Neural progenitor cell (in vitro differentiated cells): ENCODE measurements at places on chromosomes 5 and 9.

DNA sequence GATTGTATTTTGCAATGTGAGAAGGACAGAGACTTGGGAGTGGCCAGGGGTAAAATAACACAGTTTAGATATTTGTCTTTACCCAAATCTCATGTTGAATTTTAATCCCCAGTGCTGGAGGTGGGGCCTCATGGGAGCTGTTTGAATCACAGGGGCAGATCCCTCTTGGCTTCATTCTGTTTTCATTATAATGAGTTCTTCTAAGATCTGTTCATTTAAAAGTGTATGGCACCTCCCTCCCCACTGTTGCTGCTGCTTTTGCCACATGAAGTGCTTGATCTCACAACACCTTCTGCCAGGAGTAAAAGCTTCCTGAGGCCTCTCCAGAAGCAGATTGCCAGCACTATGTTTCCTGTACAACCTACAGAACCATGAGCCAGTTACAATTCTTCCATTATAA is 28.1 kb downstream of the COX7C start:
- DNase-seq: no peak

DNA sequence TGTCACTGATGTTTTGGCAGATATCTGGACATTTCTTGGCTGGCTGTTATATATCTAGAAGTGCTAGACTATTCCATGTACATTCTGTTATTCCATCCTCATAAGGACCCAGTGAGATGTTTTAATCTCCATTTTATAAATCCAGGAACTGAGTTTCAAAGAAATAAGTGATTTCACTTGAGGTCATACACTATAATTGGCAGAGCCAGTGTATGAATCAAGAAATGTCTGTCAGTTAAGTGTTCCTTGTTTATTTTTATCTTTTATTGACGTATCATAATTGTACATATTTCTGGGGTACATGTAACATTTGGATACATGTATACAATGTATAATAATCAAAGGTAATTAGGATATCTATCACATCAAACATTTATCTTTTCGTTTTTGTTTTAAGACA is 338.3 kb upstream of the KLF4 start:
- no peak for DNase-seq

DNA sequence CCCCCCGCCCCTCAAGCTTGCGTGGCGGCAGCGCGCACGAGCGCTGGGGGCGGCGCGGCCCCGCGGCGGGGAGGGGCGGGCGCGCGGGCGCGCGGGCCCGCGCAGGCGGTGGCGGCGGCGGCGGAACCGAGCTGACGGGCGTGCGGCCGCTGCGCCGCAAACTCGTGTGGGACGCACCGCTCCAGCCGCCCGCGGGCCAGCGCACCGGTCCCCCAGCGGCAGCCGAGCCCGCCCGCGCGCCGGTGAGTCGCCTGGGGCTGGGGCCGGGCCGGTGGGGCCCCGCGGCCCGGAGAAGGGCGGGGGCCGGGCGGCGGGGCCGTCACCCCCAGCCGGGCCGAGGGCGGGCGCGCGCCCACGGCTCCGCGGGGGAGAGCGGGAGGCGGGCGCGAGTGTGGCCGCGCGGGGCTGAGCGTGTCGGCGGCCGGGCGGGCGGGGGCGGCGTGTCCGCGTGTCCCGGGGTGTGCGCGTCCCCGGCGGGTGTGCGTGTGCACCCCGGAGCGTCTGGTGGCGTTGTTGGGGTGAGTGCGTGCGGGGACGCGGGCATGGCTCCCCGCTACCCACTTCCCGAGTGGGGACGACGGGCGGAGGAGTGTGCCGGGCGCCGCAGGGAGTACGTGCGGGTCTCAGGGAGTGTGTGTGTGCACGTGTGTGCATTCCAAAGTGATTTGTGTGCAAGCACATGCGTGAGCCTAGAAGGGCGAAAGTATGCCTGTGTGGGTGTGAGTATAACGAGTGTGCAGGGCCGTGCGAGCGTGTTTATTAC is at the start of gene NEK6:
Gene NEK6, plus strand, starts transcription at position 106 of the 763 bp plus-strand sequence. CDS start 44,016 bp downstream, outside the sequence.
- peak; percentile 63 for DNase-seq

DNA sequence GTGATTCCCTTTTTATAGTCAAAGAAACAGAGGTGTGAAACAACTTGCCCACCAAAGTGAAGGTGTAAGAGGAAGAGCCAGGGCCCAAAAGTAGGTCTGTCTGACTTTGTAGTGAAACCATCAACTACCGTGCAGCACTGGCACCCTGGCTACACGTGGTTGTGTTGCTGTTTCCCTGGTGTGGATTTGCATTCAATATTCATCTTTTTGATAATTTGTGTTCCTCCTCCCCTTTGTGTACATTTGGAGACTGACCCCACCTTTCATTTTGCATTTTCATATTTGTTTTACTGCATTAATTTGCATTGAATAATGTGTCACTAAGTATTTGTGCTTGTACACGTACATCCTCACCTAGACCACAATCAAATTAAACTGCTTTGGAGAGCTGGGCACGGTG is 873.8 kb upstream of the WWC1 start:
- no peak for DNase-seq

DNA sequence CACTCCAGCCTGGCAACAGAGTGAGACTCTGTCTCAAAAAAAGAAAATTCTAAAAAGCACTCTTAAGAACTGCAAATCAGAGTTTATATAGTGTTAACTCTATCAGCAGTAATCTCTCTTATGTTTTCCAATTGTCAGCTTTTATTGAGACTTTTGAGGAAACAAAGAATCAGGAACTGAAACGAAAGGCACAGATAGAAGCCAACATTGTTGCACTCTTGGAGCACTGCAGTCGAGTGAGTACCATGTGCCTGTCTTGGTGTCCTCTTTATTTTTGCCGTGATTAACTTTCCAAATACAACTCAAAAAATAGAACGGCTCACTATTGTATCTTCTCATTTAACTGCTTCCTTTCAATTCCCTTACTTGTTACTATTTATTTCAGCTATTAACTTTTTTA is 41.7 kb upstream of the LRRC19 start:
- DNase-seq: no peak

GRCh38 chr9:77023726-77024125 is 4.3 kb downstream of the FOXB2 start:
- no peak for DNase-seq

GRCh38 chr9:126956917-126957686 is 42.5 kb downstream of the RALGPS1 start:
- peak; percentile 66 for DNase-seq

DNA sequence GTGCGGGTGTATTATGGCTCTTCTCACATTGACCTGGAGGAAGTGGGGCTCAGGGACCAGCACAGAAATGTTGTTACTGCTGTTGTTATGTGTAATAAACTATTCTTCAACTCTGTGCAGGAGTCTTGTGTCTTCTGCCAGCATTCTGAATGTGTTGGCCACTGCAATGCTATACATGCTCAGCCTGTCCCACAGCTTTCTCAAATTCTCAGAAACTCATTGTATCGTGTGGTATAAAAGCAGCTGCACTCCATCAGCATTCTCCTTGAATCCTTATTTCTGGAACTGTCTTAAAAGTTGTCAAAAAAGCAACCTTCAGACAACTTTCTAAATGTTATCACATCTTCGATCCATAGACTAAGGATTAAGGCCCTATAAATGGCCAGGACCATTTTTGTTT is 72.0 kb downstream of the ZNF474 start:
- DNase-seq: no peak

DNA sequence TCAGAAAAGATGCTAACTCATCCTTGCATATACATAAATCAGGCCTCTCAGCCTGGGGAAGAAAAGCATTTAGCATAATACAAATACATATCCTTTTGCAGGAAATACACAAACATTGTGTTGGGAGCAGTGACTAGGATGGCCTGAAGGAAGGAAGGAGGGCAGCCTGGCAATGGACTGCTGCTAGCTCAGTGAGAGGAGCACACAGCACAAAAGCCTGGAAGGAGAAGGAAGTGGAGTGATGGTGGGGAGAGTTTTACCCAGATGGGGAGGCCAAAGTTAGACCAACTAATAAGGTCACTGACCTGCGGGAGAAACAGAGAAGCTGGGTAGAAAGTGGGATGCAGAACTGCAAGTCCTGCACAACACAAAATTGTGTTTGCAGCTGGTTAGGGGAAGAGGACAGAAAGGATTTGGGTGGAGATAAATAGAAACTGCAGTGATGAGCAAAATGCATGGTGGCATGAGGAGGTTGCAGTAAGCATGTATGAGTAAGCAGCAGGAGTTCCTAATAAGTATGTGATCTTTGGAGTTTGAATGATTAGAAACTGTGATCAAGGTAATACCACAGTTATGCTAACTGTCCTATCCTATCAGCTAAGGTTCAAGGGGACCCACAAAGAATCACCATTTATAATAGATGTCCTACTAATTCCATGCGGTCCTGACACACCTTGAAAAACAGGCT is 39.5 kb downstream of the SEMA6A start:
- no peak for DNase-seq
